ENCODE measurements at places on chromosomes 5 and 9.

GRCh38 chr5:7684826-7685225 lies 166.1 kb downstream of the CFAP90 start:
- DNase-seq: no peak

DNA sequence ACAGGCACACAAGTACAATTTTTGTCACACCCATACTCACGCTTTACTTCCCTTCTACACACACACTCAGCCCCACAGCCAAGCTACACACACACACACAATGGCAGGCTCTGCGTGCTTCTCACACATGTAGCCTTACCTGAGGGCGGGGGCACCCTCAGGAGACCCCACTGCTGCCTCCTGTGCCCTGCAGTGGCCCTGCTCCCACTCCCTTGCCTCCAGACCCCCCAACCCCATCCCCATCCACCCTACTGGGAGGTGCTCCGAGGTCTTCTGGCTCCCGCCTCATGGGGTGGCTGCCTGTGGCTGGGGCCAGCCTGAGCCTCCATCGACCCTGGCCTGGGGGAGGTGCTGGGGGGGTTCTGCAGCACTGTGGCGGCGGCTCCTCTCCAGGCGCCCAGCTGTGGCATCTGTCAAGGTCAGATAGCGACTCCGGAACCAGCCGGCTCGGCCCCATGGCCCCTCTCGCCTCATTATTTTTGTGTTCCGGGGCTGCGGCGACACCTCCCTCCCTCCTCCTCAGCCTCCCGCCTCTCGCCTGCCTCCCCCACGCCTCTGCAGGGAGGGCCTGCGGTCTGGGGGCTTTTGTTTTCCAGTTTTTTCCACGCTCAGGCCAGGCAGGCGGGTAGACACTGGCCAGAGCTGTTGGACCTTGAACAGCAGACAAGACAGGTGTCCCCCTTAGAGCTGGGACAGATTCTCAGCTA lies 21.7 kb downstream of the CXXC5 start:
- DNase-seq: no peak

GRCh38 chr5:27524515-27524914 lies 486.1 kb upstream of the CDH9 start:
- no peak for DNase-seq

DNA sequence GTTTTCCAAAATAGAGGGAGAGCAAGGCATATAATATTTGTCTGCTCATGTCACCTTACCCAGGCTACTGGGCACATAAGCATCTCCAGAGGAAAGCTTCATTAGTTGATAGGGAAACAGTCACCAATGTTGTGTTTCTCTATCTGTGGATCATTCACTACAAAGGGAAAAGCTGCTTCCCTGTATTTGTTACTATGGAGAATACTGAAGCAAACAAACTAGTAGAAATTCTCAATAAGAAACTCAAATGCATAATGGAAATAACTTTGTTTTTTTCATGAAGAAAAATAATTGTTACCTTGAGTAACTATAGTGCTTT lies 138.2 kb downstream of the PCSK1 start:
- no peak for DNase-seq

GRCh38 chr5:144467792-144468191 lies 297.1 kb downstream of the KCTD16 start:
- DNase-seq: peak; percentile 37

DNA sequence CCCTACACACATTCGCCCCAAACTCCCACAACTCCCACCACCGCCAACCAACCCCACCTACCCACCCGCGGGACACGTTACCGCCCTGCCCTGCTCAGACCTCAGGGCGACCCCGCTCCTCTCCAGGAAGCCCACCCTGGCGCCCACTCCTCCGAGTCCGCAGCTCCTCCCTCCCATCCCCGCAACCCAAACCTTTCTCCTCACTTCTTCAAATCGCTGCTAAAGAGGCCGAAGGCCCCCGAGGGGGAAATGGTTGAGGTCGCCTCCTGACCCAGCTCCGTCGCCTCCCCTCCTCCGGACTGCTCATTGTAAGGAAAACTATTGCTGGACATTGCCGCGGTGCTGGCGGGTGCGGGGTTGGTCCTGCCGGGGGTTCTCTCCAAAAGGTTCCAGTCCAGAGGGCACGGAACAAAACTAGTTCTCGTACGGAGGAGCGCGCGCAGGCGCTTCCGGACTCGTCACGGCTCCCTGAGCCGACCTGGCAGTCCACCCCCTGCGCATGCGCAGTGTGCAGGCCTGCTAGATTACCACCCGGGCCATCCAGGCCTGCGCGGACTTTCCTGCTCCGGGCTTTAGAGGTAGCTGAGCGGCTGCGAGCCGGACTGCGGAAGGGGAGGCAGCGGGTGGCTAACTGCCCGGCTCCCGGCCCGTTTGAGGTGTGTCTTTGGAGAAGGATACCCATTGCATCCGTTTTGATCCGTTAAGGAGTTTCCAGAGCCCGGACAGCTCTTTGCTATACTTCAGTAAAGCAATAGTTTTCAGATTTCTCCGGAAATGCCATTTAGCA lies at the start of gene AP3B1:
Gene AP3B1, minus strand, starts transcription at position 451 of the 787 bp plus-strand sequence. Its CDS starts 119 bp downstream, at position 332.
- DNase-seq: peak; percentile 94

DNA sequence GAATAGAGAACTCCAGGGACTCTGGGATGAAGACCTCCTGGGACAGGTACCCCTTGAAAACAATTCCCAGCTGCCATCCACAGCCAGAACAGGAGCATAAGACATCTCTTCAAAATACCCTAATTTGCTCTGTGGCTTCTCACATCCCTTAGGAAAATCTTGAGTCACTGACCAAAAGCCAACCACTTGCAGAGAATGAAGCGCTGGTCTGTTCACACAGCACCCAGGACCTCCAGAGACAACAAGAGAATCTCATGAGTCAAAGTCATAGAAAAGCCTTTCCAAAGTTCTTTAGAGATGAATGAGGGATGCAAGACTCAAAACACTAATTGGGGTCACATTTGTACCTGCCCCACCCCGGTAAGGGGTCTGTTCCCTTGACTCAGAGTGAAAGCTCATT lies 210.6 kb downstream of the SEMA5A start:
- DNase-seq: no peak

DNA sequence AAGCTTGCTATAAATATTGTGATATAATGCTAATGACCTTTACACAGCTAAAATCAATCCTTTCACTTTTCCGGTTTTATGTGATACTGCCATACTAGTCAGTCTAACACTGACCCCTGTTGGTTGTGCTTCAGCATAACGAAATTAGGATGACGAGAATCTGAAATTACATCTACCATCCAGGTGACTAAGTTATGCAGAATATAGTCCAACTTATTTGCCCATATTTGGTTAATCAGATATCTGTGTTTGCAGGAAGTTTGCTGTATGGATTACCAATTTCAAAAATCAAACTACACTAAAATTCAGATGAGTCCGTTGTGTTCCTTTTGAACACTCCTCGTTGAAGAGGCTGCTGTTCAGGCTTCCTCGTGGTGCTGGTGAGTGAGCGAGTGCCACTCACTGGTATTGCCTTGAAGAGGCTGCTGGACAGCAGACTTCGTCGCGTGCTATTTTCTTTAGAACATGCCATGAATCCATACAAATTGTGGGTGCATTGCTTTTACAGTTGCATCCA lies 32.5 kb downstream of the TENT4A start:
- peak; percentile 65 for DNase-seq

DNA sequence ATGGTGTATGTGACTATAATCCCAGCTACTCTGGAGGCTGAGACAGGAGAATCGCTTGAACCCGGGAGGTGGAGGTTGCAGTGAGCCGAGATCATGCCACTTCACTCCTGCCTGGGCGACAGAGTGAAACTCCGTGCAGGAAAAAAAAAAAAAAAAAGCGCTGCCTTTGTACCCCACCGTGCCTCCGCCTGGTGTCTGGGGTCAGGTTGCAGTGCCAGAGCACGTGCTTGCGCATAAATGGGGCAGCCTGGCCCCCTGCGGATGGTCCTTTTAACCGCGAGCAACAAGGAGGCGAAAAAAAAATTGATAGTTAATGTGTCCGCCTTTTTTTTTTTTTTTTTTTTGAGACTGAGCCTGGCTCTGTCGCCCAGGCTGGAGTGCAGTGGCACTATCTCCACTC lies 6.3 kb upstream of the CCNB1 start:
- DNase-seq: no peak

DNA sequence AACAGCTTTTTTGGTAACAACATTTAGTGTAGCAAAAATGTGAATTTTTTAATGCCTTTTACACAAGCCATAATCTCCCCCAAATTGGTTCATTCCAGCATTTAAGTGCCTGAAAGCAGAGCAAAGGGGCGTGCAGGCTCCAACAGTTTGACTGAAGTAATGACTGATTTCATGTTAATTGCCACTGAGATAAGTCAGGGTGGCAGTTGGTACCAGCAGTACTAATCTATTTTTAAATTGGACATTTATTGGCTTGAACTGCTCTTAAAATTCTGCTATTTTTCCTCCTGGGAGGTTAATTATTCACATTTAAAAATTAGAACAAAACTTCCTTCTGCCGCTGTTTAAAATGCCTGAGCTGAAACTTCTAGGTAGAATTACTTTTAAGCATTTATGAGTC lies 12.4 kb downstream of the TMEM171 start:
- no peak for DNase-seq

DNA sequence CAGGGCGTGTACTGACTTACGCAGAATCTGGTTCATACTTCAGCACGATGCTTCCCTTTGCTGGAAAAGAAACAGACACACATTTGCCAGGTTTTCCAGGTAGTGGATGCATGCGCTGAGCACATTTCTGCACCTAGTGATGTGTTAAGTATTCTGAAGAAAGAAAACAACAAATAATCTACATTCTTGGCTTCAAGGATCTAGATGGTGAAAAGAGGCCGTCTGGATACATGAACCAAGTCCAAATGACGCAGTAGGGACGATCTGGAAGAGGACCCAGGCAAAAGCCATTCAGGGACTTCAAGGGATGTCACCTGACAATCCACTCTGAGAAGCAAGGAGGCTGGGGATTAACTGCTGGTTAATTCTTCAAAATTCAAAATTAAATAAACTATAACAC lies 30.4 kb downstream of the NSUN2 start:
- no peak for DNase-seq

DNA sequence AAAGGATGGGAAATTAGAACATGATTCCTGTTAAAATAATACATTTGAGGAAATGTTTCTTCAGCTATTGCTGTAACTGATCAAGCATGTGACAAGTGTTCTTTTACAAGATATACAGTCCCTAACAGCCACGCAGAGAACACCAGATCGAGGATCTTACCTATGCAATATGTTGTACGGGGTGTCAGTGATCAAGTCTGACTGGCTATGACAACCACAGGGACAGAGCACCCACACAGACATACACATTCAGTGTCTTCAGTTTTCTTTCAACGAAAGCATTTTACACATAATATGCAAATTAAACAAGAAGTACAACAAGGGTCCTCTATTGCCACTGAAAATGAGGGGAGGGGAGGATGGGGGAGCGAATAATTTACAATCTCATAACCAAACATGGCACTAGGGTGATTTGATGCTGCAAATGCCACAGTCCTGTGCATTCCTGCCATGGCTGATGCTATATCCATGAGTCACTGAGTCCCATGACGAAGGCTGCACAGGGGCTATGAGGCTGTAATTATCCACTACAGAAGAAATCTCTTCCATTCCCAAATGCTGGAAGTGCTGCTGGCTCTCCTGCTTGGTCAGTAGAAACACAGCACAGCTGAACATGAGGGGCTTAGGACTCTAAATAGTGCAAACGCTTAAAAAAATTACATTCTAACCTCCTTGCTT lies 118.2 kb downstream of the KLHL3 start:
- peak; percentile 39 for DNase-seq

- DNase-seq: no peak
Measured at GRCh38 chr9:20781092-20781491, 97.0 kb downstream of the FOCAD start.

- no peak for DNase-seq
Measured at GRCh38 chr9:96449523-96449844, 485 bp upstream of the HABP4 start.

GRCh38 chr5:88883836-88884607 lies 1.0 kb upstream of the MEF2C start:
- peak; percentile 27 for DNase-seq

GRCh38 chr9:15138357-15138686 lies 168.7 kb downstream of the TTC39B start:
- no peak for DNase-seq

DNA sequence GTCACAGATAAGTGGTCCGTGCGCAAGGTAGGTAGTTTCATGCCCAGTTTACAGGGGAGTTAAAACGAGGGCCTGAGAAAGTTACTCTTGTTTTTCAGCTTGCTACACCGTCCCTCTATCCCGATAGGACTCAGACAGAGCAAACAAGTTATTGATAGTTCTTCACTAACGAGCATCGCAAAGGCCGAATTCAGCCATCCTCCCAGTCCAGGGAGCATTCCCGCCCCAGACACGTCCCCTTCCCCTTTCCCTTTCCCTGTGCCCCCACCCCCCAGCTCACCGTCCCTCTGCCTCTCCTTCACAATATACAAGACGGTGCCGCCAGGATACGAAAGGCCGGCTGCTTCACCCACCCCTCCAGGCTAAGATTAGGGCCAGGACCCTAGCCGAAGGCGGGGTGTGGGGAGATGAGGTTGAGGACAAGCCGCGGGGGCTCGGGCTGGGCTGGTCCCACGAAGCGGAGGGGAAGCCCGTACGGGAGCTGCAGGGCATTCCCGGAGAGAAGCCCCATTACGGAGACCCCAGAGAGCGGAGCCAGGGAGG lies 599 bp downstream of the KIAA1191 start:
- peak; percentile 6 for DNase-seq

DNA sequence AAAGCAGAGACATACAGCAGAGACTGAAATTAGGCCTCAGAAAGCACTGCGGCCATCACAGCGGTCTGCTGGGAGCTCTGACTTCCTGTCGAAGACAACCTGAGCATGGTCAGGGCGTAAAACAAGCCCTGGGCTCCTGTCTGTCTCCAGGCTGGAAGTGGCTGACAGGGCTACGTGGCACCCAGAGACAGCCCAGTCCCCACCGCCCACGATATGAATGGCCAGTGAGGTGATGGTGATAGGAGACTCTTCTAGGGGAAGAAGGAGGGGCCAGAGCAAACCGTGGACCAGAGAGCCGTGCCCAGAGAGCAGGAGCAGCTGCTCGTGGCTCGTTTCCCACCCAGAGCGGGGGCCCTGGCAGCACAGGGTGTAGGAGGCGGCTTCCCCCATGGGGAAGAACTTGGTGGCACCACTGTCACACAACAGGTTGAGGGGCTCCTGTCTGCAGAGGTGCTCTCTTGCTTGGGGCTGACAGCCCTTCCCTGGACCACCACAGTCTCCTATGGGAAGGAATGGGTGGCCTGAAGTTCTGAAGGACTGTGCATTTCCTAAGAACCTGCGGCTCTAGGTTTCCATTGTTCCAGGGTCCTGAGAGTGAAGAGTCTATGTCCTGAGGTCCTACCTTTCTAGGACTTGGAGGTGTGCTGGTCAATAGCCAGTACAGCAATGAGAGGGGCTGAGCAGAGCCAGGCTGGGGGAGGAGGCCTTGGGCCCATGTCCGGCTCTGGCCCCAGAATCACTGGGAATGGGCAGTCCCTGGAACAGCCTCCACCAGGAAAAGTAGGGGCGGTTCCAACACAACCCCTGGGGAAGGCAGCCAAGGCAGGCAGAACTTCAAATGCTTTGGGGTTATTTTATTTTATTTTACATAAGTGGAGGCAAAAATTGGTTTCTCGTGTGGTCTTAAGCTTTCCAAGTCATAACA lies 56.4 kb downstream of the BARX1 start:
- DNase-seq: no peak

All from bronchial epithelial cell (primary cell).